ENCODE measurements at places on chromosomes 6 and 20.
A peak's percentile ranks its signal among the peaks of the same experiment; 100 is the strongest.

GRCh38 chr20:49482621-49483017, at the start of gene KCNB1:
Gene KCNB1, minus strand, starts transcription at chr20:49482668. Its CDS starts 188 bp downstream, at chr20:49482480.
- DNase-seq, result peak; percentile 3

GRCh38 chr20:40583636-40584035, 105.4 kb downstream of the MAFB start:
- no peak for DNase-seq

DNA sequence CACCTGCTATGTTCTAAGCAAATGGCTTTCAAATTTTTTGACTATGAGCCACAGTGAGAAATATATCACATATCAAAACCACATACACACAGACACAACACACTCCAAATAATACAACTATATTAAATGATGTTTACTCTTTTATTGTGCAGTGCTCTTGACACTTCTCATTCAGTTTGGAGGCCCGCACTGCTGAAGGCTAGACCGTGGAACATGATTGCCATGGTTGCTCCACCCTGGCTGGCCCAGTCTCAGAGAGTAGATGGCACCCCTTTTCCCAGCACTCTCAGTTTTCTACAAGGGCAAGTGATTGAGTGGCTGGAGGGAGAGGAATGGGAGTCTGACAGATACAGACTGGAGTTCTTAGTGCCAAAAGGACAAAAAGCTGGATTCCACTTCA, 86.9 kb downstream of the SH3BGRL2 start:
- DNase-seq, result no peak

DNA sequence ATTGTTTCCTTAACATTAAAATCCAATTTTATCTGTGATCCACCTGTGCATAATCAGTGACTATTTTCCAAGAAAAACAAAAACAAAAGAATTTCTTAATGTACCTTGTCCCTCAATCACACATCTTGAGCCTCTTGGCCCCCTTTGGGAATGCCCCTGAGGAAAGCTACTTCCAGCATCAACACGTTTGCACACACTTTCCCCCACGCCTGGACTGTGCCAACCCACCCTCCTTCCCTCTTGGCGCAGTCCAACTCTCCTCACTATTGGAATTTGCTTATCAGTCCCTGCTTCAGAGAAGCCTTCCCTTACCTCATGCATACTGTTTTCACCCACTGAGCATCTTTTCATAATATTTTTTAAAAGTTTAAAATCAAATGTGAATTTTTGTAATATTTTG, 389.4 kb upstream of the NRSN1 start:
- DNase-seq, result no peak

DNA sequence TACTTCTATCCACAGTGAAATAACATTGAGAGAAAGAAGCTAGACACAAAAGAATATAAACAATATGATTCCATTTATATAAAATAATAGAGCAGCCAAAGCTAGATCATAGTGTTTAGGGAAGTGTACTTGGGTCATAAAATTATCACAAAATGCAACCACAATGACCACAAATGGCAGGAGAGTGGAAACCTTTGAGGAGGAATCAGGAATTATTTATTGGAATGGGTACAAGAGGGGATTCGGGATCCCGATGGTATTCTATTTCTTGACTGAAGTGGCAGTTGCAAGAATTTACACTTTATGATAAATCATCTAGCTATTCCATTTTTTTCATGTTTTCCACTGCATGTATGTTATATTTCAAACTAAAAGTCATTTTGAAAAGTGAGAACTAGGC, 76.1 kb downstream of the IPCEF1 start:
- no peak for DNase-seq

DNA sequence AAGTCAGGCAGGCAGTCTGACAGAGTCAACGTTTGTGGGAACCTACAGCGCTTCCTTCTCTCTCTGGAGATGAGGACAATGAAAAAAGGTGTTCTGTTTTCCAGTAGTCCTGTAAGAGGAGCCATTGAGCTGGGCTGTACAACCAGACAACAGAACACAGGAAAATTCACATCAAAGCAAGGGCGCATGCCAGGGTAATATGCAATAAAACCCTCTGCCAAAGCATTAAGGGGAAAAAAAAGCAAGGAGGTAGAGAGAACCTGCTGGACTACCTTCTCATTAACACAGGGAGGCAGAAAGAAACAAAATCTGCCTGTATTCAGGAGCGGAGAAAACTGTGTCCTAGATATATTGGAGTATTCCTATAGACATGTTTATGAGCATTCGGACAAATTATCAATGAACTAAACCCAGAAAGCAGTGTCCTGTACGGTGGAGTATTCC, 1.3 kb downstream of the RNF24 start:
- no peak for DNase-seq

DNA sequence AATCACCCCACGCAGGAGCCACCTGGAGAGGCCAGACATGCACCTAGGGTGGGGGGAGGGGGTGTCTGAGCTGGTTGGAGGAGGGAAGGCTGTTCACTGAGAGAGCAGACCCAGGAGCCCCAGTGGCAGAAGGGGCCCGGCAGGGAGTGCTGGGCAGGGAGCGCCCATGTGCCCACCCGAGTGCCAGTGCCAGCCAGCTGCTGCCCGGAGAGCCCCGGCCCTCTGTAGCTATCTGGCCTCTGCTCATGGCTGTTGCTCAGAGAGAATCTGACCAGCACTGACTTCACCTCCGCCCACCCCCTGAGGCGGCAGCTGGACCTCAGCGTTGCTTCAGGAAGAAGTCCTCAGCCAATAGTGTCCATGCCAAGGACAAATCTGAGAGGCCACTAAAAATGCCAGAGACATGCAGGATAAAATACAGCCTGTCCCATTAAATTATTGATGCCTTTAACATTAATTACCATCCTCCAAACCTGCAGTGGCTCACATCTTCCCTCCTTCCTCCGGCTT, 22.8 kb downstream of the SLC17A9 start:
- DNase-seq, result no peak

DNA sequence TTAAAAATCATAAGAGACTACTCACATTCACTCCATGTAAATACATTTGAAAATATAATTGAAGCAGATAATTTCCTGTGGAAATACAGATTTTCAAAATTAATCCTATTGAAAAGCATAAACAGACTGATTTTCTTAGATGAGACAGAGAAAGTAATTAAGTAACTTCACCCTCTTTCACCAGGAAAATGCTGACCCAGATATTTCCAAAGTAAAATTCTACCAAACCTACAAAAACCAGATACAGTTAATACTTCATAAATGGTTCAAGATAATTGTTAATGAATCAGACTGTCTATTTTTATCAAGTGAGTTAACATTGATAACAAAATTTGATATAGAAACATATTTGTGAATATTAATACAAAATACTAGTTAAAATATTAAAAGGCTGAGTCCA, 233.5 kb upstream of the KHDRBS2 start:
- DNase-seq, result no peak

GRCh38 chr20:44028868-44029847, 114.5 kb downstream of the TOX2 start:
- DNase-seq, result no peak

DNA sequence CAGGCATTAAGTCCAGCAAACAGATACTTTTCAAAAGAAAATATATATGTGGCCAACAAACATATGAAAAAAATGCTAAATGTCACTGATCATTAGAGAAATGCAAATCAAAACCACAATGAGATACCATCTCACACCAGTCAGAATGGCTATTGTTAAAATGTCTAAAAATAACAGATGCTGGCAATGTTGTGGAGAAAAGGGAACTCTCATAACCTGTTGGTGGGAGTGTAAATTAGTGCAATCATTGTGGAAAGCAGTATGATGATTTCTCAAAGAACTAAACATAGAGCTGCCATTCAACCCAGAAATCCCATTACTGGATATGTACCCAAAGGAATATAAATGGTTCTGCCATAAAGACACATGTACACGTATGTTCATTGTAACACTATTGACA, 20.6 kb downstream of the KCNQ5 start:
- DNase-seq, result no peak

GRCh38 chr20:45944965-45945677, 10.6 kb downstream of the PCIF1 start:
- DNase-seq, result no peak

DNA sequence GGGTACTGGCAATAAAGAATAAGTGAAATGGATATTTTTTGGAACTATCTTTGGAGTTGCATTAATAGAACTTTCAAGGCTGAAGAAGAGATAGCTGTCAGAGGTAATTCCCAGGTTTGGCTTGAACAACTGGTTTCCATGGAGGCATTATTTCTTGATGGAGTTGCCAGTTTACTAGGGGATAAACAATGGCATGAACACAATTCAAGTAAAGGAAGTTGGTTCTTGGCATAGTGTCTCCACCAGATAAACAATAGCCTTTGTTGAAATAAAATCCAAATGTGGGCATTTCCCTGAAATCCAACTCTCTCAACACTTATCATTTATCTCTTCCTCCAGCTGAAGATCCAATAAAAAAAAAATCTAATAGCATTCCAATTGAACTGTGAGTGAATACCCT, 454.9 kb downstream of the C6orf118 start:
- DNase-seq, result no peak

- no peak for DNase-seq
Observed at GRCh38 chr6:117918454-117918853, 11.4 kb downstream of the SLC35F1 start.

- DNase-seq, result no peak
Observed at GRCh38 chr6:156686301-156686994, 90.7 kb upstream of the ARID1B start.

- DNase-seq, result peak; percentile 14
Observed at GRCh38 chr20:49276161-49276960, 1.5 kb downstream of the ZNFX1 start.

- no peak for DNase-seq
Observed at GRCh38 chr6:50820869-50821264, 2.2 kb downstream of the TFAP2B start.

DNA sequence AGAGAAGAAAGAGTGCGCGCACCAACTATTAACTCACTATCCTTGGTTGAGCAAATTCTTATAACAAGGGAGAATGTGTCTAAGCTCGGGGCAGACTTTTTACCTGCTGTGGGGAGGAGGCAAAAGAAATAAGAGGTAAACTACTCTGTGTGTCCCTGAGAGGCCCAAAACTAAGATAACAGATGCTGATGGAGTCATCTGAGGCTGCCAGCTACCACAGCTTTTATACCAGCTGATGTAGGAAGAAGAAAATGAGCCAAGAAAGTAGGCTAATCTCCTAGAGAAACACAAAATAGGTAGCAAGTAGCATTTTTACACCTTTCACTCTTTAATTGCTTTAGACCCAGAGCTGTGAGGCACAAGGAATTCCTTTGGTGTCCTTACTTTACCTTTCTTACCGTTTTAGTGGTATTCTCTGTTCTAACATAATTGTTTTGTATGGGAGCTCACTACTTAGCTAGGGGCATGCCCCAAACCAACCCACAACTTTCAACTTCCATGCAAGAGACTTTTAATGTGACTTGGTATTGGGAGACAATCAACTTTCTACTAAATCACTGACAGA, 27.8 kb upstream of the PIM1 start:
- no peak for DNase-seq

DNA sequence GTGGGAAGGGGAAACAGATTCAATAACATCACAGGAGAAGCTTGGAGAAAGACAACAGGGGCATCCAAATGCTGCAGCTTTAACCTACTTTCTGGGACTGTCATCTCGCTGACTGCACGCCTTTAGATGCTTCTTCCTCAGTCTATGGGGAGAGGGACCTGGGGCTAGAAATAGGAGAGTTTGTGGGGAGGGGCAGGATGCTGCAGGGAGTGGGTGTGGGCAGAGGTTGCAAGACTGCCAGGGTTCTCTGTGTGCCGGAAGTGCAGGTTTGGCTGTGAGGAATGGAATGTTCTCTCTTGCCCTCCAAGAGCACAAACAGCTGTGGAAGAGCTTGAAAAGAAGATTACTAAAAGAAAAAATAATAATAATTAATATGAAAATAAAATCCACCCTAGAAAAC, 93.2 kb downstream of the FOXO3 start:
- DNase-seq, result no peak

- no peak for DNase-seq
Observed at GRCh38 chr6:121260651-121261102, 73.6 kb downstream of the TBC1D32 start.

GRCh38 chr6:27684264-27685211, 211.6 kb upstream of the ZNF184 start:
- no peak for DNase-seq

DNA sequence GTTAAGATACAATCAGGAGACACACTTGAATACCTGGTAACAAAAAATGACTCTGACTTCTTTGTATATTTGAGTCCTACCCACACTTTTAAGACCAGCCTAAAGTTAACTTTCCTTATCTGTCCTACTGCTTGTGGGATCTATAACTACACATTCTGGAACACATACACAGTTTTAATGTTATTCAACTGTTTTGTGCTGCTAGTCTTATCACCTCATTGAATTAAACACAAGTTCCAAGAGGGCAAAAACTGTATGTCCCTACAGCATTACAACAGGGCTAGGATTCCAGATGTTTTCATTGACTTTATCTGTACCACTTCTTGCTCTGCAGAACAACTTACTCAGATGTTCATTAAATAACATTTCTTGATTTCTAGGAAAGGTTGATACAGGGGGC, 2.8 kb downstream of the HMGN3 start:
- DNase-seq, result no peak

DNA sequence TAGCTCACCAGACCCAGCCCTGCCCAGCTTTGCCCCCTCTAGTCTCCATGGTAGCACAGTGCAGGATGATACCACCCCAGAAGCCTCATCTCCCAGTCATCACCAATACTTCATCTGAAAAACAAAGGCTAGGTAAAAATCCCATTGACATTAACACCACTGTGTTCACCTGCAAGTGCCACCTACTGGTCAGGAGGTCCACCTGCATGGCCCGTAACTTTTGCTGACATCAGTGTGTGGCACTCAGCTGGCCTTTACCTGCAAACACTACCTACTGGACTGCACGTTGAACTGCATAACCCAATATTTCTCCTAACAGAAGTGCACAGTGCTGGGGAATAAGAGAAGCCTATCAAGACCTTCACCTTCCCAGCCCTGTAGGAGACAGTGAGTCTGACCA, 234.7 kb upstream of the ADGRB3 start:
- no peak for DNase-seq
